ENCODE measurements at places on chromosomes 3 and 15. TPM values are rescaled to one million over a fixed set of nuclear protein-coding genes. Genes with fewer than 3 reads are reported as not detected.

DNA sequence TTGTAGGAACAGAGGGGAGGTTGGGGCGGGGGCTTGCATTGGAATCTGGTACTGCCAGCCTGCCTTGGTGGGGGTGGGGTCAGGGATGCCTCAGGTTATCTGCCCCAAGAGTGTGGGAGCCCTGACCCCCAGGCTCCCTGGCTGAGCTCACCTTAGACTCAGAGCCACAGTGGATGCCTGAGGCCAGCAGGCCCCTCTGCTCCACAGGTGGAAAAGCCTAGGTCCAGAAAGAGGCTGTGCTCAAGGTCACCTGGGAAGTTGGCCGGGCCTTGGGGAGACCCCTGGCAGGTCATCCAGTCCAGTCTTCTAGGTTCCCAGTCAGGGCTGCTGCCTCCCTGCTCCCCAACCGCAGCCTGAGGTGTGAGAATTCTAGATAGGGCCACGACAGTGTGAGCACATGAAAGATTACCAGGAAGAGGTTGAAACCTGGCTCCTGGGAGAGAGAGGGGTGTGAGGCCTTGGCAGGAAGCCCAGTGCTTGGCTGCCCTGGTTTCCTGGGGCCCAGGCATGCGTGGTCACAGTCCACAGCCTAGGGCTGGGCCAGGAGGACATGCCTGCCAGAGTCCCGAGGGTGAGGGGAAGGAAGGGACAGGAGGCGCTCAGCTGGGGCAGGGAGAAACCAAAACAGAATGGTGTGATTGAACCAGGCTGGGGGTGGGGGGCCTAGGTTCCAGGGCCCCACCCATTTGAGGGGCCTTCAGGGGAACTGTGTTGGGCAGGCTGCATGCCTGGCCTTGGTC lies 4.9 kb downstream of the HDAC11 start:
- peak; percentile 29 for DNase-seq

DNA sequence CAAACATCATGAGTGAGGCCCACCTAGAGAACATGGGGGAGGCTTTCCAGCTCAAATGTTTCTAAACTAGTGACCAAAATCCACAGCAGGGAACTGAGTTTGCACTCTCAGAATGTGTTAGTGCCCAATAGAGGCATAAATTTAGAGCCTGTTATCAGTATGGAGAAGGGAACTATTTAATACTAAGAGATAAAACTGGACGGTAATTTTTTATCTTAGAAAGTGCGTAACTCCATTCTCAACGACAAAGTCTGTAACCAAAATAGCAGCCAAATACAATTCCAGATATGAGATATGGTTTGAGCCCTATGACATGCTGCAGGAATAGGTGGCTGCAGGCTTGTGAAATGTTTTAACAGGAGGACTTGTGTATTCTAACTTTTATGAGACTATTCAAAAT lies 3.5 kb downstream of the B3GALNT1 start:
- no peak for DNase-seq

GRCh38 chr3:177447938-177448337 lies 250.7 kb upstream of the TBL1XR1 start:
- DNase-seq = no peak

- DNase-seq = no peak
Observed at GRCh38 chr3:181899702-181900101, 188.0 kb downstream of the SOX2 start.

GRCh38 chr15:66138892-66139590 lies 114.5 kb downstream of the MEGF11 start:
- DNase-seq = no peak

- no peak for DNase-seq
Observed at GRCh38 chr3:196235452-196236122, 19.3 kb downstream of the SLC51A start.

GRCh38 chr3:129602730-129603560 lies 3.5 kb downstream of the PLXND1 start:
- DNase-seq = peak; percentile 79

GPR62 gene
- not detected for total RNA-seq

IGSF11 gene
- 0.89 TPM for total RNA-seq

CCDC50 gene
- total RNA-seq = 38.9 TPM

SCAMP5 gene
- 23.0 TPM for total RNA-seq

Measured in H7 (cell line).